ENCODE measurements at places on chromosomes 11 and 22.

DNA sequence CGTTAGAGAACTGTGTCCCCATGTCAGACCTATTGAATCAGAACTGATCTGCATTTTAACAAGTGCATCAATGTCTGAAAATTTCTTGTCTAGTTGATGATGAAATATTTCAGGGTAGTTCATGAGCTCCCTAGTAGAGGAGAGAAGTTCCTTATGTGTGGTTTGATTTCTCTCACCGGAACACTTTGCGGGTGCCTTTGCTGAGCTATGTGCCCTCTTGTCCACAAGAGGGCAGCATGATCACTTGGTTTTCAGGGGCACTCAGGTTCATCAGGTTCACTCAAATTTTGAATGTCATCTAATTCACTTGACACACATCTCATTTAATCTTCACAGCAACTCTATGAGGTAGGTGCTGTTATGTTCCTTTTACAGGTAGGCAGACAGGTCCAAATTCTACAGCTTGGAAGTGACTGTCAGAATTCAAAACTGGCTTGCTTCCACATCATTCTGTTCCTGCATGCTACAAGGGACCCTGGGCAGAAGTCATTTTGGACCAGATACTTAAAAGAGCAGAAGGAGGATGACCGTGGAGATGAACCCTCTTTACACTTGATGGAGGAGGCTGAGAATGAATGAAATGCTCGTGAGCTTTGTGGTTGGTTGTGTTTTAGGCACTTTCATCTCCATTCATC is 55.6 kb downstream of the P4HA3 start:
- peak; percentile 56 for DNase-seq

DNA sequence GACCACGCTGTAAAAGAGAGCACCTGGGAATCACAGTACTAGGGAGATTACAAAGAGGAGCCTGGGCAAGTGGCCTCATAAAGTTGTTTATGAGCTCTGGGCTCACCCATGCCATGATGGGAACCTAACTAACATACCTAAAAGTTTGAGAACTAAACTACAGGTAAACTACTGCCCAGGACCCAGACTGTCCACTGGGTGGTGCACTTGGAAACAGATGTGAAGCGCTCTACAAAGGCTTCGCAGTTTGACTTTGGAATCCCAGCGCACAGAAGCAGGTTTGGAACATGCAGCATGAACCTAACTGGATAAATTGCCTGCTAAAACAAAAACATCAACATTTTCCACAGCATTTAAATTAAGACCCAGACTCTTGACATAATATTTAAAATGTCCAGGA is 418.6 kb downstream of the FAM181B start:
- no peak for DNase-seq

GRCh38 chr22:32818446-32819115 is 17.1 kb downstream of the TIMP3 start:
- DNase-seq: no peak

GRCh38 chr22:41827671-41828070 is 5.2 kb upstream of the SREBF2 start:
- DNase-seq: no peak

DNA sequence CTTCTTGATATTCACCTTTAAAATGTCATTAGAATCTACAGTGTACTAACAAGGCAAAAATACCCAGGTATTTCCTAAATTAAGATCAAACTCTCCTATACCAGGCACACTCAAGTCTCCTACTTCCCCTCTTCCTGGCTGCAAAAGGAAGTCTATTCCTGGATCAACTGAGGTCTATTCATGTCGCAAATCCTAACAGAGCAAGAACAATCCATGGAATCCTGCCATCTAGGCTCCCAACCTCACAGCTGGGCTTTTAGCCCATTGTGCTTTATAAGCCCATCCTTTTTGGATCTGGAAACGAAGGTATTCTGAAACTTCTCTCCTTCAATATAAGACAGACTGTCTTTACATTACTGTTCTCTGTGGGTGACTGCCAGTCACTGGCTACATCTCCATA is 161.8 kb downstream of the SOX6 start:
- DNase-seq: no peak

- DNase-seq: no peak
Observed at GRCh38 chr11:26478710-26479109, 93.4 kb downstream of the MUC15 start.

GRCh38 chr11:95577716-95578460 is 211.7 kb downstream of the FAM76B start:
- DNase-seq: no peak

- no peak for DNase-seq
Observed at GRCh38 chr11:105740164-105740903, 130.5 kb downstream of the GRIA4 start.

GRCh38 chr22:20298803-20299745 is 20.8 kb downstream of the DGCR6L start:
- peak; percentile 30 for DNase-seq

GRCh38 chr11:113022262-113022661 is 61.0 kb downstream of the NCAM1 start:
- DNase-seq: no peak

- DNase-seq: no peak
Observed at GRCh38 chr11:131498631-131499160, 128.3 kb downstream of the NTM start.

DNA sequence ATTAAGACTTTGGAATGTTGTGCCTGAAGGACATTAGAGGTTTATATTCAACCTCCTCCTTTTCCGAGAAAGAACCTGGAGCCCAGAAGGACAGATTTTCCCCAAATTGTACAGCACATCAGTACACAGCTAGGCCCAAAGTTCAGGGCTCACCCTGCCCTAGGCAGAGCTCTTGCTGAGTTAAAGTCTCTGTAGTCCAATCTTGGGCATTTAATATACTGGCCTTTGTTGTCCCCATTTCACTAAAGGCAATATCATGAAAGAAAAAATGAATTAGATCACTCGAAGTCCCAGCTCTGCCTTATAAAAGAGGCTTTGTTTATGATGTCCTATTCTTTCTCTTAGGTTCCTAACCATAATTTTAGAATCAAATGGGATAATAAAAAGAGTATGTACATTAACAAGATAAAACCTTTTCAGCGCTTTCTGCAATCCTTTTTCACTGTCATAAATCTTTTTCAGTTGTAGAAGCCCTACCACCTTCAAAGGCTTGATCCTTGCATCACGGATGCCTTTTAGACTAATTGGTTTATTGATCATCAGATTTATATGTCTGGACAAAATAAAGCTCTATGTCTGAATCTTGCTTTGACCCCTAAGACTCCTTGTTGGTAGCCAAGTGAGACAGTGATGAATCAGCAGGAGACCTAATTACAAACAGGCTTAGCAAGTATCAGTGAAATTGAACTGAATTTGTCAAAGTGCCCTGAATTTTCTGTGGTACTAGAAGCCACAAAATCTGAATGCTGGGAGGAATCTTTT is 39.8 kb downstream of the RELT start:
- DNase-seq: no peak

DNA sequence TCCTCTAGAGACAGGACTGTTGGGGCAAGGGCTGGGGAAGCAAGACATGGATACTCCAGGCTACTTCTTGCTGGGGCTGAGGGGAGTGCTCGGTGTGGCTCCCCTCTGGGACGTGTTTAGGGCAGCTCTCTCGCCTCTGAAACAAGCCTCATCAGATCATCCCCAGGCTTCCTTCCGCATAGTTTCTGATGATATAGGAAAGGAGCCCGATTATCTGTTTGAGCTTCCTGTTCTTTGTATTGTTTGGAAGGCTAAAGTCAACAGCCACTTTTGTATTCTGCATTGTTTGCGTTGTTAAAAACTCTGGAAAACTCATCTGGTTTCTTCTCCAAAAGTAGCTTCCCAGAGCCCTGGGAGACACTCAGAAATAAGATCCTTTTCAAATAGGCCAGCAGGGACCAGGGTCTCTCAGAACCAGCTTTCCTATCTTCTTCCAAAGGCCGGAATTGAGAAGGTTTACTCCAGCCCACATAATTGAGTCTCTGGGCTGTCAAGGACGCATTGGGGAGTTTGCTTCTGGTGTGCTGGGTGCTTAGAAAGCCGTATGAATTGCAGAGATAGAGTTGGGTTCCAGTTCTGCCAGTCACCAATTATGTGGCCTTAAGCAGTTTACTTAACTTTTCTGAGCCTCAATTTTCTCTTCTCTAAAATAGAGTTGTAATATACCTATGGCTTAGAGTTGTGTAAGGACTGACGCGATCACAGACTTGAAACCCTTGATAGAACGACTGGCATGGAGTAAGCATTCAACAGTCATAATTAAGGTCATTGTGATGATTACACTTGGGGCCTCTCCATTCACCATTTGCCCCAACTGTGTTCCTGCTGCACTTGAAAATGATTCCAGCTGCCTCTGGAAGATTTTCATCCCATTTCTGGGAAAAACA is 19.1 kb downstream of the CD44 start:
- DNase-seq: no peak

DNA sequence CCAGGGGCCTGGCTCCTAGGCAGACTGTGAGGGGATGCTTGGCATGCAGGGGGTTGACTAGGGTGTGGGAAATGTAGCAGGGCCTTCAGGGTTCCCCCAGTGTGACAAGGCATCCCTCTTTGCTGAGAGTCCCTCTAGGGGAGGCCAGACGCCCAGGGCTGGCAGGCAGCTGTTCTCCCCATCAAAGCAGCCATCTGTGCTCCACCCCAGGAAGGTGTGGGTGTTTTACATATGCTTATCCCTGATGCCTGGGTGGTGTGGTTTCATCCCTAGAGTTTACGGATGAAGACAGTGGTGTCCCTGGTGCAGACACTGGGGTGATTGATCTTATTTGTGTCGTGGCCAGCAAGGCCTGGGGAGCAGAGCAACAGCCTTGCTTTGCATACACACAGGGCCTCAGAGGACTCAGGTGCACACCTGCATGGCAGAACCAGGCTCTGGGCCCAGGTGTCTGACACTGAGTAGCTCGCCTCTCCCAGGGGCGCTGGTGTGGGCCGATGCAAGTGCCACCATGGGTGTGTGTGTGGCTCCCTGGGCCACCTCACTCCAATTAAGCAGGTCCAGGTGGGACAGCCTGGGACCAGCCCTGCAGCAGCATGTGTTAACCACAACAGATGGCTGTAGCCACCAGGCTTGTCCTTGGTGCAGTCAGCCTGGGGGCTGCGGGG is 74.2 kb downstream of the MED15 start:
- DNase-seq: no peak

- DNase-seq: no peak
Observed at GRCh38 chr22:19055801-19056200, 66.4 kb downstream of the DGCR2 start.

DNA sequence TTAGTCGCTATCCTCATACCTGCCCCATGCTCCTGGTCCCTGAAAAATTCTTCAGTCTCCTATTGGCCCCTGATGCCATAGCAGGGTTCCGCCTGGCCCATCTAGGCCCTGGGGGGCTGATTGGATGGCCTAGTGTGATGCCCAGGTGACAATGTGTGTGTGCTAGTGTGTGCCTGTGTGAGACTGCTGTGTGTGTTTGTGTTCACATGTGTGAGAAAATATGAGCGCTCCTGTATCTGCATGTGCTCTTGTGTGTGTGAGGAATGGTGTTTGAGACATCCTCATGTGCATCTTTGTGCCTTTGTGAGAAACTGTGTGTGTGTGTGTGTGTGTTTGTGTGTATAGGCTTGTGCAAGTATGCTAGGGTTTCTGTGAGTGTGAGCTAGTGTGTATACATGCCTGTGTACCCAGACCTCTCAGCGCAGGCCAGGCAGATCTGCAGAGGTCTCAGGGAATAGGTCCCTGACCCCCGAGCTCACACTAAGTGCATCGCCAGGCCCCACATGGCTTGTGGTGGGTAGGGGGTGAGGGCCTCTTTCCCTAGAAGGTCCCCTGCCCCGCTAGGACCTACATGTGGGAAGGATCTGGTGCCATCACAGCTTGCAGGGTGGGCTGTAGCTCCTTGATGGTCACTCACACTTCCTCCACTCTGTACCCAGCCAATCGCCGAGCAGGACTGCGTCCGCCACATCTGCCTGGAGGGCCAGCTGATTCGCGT is 64.6 kb downstream of the OTOG start:
- no peak for DNase-seq

DNA sequence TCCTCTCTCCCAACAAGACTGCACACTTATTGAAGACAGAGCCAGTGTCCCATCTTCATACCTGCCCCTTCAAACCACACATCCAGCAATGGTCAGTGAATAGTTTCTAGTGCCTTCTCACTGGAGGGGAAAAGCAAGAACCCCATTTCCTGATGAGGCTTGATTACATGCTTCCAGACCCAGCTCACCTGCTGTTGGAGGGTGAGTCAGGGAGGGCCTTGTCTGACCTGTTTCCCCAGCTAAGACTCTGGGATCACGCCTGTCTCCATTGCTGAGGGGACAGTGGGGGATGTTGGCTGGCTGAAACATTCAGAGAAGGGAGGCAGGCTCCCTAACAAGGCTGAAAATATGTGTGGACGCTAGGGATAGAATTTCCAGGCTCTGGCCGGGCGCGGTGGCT is 27.5 kb upstream of the ZDHHC13 start:
- DNase-seq: no peak

DNA sequence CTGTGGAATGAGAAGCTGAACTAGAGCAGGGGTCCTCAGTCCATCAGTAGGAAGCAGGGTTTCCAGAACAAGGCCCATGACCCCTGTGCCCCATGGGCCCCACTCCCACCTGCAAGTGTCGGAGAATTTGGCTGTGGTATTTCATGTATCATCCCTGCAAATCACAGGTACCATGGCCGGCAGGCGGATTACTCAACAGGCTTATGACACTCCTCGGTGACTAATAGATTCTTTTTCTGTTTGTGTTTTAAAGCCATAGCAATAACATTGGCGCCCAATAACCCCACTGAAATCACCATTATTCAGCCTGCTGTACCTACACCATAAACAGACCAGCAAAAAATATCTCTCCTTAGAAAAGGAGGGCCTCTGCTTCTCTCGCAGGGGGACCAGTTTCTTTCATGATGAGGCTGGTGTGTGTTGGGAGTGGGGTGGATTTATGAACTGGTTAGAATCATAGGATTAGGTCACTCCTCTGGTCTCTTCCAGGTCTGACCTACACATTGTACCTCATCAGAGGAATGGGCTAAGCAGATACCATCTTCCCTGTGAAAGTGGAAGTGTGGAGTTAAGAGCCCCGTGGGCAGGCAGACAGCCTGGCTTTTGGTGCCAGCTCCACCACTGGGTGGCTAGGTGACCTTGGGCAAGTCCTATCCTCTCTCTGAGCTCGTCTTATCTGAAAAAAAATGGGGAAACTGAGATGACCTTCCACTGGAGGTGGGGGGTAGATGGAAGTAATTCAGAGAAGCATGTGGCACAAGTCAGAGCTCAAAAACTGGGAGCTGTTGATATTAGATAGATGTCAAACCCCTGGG is 60.2 kb upstream of the WNT11 start:
- DNase-seq: no peak

DNA sequence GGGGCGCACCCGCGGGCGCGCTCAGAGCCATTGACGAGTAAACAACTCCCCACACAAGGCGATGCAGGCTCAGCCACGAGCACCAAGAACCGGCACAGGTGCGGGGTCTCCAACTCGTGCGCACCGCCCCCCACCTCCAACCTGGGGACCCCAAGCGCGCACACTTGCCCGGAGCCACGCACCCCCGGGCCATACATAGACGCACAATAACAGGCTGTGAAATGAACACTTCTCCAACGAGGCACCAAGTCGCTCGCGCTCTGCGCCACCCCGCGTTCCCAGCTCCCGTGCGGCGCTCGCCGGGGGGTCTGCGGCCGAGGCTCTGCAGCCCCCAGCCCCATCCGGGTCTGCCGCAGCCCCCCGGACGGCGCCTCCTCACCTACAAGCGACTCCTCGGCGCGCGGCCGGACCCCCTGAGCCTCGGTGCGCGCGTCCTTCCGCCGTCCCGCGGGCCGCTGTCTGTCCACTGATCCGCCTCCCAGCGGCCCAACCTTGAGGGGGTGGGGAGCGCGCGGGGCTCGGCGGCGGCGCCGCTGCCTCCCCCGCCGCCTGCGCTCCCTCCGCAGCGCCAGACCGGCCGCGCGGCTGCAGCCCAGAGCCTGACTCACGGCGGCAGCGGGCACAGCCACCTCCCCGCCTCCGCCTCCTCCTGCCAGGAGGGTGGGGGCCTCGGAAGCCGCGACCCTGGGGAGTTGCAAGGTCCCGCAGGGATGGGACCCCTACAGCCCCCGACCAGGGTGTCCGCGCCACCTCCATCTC is 1.6 kb downstream of the IFITM10 start:
- DNase-seq: no peak
